ENCODE measurements at places on chromosomes 6 and 20.

GRCh38 chr6:16670183-16670582 is 91.1 kb downstream of the ATXN1 start:
- DNase-seq = no peak

GRCh38 chr20:32237419-32237818 is 29.7 kb downstream of the POFUT1 start:
- DNase-seq = no peak

DNA sequence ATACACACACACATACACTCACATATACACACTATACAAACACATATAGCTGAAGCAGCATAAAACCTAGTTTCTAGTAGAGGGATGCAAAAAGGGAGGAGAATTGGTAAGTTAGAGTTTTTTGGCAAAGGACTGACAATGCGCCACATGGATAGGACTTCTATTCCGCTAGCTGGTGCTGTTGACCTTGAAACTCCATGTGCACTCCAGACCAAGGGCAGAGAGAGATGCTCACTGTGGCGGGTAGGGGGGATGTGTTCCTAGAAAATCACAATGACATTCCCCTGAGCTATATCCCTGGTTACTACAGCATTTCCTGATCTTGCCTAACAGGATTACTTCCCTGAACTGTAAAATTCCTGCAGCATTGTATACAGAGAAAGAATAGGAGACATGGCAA is 19.2 kb downstream of the MICA start:
- no peak for DNase-seq

DNA sequence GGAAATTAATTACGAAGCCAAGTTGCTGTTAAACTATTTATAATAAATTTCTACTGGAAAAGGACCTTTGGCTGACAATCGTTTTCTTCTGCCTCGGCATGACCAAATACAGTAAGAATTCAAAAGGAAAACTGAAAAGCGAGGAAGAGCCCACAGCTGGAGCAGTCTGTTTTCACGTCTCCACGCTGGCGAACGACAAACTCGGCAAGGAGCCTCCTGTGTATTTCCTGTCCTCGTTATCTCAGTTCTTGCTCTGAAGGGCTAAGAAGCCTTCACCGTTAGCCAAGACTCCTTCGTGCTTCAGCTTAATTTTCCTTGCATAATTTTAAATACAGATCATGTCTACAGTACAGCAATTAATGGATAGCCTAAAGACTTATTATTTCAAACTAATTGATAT is 214.3 kb upstream of the PLCB4 start:
- no peak for DNase-seq

DNA sequence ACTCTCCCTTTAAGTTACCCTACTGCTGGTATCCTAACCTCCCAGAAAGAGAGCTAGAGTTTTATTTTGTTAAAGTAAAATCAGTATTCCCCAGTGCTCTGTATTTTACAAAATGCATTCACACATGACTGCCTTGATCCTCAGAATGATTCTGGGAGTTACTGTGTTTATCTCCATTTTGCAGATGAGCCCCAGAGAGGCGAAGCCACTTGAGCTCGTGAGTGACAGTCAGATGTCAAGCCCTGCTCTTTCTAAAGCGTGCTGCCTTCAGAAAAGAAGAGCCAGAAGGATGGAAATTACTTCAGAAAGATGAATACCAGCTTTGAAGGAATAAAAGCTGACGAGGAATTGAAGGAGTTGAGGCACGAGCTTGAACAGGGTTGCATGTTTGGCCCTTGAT is 14.1 kb upstream of the OSER1 start:
- DNase-seq = no peak

- no peak for DNase-seq
Observed at GRCh38 chr20:56360133-56360907, 1.5 kb downstream of the FAM210B start.

- no peak for DNase-seq
Observed at GRCh38 chr6:130632897-130633296, 194.3 kb upstream of the SMLR1 start.

Data from NCI-H510A (cell line).